Cardiac muscle cell (in vitro differentiated cells and primary cell): ENCODE measurements at places on chromosomes 7 and 10. TPM values are rescaled to one million over a fixed set of nuclear protein-coding genes. Genes with fewer than 3 reads are reported as not detected.

DNA sequence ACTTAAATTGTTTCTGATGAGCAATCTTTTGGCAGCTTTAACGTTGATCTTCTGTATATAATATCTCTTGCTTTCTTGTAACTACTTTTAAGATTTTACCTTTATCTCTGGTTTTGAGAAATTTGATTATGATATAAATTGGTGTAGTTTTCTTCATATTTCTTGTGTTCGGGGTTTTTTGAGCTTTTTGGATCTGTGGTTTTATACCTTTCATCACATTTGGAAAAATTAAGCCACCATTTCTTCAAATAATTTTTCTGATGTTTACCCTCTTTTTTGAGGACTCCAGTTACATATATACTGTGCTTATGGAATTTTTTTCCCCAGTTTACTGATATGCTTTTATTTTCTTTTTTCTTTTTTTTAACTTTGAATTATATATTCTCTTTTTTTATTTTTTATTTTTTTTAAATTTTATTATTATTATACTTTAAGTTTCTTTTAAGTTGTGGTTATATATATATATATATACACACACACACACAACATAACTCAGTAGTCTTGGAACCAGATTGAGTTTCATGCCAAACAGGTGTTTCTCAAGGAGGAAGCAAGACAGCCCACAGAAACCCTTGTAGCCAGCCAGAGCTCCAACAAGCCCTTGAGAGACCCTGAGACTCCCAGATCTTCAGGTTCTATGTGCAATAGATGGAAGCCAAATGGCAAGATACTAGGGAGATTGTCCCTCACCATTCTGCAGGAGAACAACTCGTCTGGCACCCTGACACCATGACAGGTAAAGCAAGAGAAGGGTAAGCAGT lies 27.5 kb upstream of the NME8 start:
- DNase-seq: no peak

CRYGN gene
- total RNA-seq: 1.0 and 1.3 TPM in 2 replicates

SORCS1 gene
- 60.1 and 73.0 TPM in 2 replicates for total RNA-seq

DNA sequence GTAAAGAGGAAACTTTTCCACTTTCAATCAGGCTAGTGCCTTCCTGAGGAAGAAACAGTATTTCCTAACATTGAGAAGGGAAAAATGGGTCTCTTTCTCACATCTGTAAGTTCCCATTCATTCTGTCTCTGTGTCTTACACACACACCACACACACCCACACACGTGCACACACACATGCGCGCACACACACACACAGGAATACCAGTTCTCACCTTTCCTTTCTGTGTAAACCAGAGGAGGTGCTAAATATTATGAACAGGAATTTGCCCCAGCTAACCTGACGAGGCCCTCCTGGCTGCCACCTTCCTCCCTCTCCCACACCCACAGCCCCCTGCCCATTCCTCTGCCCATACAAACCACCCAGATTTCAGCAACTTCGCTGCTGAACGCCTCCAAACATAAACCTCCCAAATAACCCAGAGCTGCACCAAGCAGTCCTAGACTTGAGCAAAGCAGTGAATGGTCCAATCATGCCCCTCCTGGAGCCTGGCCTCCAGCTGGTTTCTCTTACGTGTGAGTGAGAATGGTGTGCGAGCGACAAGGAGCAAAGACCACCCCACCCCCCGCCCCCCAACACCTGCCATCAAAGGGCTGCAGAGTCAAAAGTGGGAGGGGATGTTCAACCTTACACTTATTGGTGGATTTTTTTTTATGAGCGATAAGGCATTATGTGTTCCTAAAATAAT lies 190.5 kb downstream of the HECW1 start:
- no peak for DNase-seq

EDRF1 gene
- 16.8 and 23.8 TPM in 2 replicates for total RNA-seq

DNA sequence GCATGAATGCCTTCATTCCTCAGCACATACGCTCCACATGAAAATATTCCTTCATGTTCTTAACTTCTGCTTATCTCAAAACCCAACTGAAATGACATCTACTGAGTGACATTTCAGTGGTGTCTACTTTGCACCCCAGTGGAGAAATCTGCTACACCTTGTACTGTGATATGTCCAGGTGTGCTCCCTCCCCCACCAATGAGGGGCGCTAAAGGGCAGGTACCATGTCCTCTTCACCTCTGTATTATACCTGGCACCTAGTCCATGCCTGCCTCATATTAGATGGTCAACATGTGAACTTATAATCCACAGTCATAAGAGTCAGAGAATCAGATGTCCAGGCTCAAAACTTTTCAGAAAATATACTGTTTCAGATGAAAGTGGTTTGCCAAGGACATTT lies 2.1 kb downstream of the PAXIP1 start:
- DNase-seq: no peak
